ENCODE measurements at places on chromosomes 7 and 10.

- DNase-seq: no peak
These were observed 308.5 kb downstream of the REEP3 start for GRCh38 chr10:63829573-63830149.

GRCh38 chr7:28778786-28779185, 179.3 kb downstream of the TRIL start:
- DNase-seq: no peak

- no peak for DNase-seq
These were observed 781.0 kb upstream of the LRRN3 start for GRCh38 chr7:110309941-110310340.

GRCh38 chr7:127066974-127067373, 185.8 kb downstream of the GRM8 start:
- DNase-seq: no peak

GRCh38 chr10:90592638-90593302, 265.1 kb downstream of the HTR7 start:
- no peak for DNase-seq

DNA sequence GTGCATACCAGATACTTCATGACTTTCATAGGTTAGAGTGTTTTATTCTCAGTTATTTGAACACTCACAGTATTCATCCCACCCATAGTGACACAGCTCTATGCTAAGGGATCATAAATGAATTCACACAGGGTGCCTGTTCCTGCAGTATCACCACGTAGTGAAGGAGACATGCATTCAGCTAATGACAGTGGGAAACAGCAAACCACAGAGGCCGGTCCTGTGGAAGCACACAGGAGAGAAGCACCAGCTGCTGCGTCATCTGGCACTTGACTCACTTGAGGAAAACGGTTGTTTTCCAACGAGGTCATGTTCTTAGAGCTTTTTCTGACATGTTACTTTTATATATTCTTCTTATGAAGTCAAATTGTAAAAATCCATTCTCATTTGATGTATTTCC, 73.0 kb downstream of the UBE3C start:
- no peak for DNase-seq

GRCh38 chr10:132667342-132668047, 118.5 kb downstream of the NKX6-2 start:
- no peak for DNase-seq

- DNase-seq: no peak
These were observed 71.3 kb downstream of the DENND11 start for GRCh38 chr7:141630621-141631020.

DNA sequence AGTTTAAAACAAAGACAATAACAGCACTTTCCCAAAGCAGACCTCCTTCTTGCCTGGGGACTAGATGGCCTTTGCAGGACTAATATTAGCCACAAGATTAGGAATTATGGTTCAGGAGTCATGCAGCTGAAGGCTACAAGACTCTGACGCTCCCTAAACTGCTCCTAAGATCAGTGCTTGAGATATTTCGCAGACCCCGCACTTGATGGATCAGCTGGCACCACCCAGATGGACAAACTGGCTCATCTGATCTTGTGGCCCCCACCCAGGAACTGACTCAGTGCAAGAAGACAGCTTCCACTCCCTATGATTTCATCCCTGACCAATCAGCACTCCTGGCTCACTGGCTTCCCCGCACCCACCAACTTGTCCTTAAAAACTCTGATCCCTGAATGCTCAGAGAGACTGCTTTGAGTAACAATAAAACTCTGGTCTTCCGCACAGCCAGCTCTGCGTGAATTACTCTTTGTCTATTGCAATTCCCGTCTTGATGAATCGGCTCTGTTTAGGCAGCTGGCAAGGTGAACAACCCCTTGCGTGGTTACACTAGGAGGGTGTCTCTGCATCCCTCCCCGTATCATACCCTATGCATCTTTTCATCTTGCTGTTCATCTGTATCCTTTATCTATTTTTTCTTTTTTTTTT, 26.9 kb upstream of the NRBF2 start:
- DNase-seq: no peak

DNA sequence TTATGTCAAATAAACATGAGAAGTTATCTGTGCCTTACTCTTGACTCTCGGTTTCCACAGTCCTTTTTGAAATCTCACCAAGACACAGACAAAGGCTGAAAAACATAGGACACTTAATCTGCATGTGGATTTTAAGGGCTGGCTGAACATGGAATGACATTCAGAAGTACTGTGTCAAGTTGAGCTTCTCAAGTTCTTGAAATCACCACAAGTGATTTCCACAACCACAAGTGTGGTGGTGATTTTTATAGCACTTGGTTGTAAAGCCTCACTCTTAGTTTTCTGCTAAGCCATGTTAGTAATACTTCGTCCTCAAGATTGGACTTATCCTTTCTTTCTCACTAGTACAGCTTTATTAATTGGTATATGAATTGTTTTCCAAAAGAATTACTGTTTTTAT, 29.6 kb downstream of the FOXP2 start:
- no peak for DNase-seq

DNA sequence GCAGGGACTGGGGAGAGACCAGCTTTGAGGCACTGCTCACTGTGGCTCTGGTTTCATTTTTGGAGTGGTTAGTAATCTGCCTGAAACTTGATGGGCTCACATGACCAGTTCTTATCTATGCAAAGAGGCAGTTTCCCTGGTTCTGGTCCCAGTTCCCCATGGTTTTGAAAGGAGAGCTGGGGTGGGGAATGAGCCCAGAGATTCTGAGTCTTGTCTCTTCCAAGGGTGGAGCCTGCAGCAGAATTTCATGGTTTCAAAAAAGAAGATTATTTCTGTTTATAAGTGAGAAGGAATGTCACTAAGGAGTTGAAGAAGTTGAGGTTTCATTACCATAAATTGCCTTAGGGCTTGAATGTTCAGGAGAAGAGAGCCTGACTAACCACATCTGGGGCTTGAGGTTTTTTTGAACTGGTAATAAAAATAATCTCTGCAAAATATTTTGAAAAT, 190.2 kb upstream of the HABP2 start:
- no peak for DNase-seq

DNA sequence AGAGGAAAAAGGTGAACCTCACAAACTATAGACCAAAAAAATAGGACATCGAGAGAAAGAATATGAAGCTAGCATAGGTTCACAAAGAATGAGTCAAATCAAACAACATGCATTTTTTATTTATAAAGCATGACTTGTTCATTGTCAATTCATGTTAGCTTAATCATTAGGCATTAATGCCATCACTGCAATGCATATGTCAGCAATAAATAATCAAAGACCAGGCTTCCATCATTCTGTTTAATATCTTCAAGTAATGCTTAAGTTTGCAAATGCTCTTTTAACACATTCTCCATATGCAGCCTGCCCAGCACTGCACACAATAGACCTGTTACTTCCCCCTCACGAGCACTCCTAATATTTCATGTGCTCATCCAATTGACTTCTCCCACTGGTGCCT, 8.9 kb upstream of the MAGI2 start:
- DNase-seq: no peak

DNA sequence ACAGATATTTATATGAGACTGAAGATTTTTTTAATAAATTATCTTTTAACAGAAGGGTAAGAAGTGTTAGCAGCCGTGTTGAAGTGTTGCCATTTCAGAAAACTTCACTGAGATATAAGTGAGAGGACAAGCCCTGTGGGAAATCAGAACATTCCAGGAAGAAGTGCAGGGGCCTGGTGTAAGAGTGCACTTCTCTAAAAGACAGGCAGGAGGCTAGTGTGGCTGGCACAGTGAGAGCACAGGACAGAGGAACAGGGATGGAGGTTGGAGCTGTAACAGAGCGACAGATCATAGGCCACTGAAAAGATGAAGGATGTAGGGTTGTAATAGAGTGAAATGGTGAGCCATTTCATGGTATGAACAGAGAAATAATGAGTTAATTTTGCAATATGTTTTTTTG, 608.9 kb downstream of the SORCS1 start:
- DNase-seq: no peak

GRCh38 chr10:5813091-5813340, 218 bp downstream of the GDI2 start:
- no peak for DNase-seq

DNA sequence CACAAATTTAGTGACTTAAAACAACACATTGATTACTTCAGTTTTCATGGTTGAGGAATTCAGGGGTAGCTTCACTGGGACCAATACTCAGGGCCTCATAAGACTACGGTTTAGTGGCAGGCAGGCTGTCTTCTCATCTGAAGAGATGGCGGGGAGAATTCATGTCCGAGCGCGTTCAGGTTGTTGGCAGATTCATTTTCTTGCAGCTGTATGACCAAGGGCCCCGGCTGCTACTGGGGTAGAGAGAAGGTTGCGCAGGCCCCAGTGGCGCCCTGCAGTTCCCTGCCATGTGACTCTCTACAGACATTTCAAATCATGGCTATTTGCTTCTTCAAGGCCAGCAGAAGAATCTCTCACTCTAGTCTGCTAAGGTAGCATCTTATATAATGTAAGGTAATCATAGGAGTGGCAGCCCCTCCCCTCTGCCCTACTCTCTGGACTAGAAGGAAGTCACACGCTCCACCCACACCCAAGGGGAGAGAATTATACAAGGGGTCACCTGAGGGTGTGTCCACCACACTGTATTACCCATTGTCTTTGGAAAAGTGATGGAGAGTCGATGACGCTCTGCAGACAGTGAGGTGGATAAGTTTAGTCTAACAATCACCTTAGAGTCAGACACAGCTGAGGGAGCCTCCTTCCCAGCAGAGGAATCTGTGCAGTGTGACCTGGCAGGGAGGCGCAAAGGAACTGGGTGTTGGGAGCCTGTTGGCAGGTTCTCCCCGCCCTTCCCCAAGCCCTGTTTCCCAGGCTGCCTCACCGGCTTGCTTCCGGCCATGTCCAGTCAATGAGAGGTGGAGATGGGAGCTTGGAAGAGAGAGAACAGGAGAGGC, 35.7 kb upstream of the PLEKHA1 start:
- DNase-seq: no peak

- no peak for DNase-seq
These were observed 609 bp downstream of the DOCK4 start for GRCh38 chr7:112205343-112206237.

DNA sequence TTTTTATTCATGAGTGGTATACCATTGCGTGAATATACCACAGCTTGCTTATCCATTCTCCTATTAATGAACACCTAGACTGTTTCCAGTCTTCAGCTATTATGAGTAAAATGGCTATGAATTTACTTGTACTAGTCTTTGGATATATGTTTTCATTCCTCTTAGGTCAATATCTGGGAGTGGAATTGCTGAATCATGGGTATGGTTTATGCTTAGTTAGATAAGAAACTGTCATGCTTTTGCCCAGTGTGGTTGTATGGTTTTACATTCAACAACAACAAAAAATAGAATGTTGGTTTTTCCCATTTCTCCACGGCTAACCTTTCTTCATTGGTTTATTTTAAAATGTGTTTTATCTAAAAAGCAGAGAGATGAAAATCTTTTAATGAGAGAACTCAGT, 308.3 kb downstream of the PHF14 start:
- no peak for DNase-seq

DNA sequence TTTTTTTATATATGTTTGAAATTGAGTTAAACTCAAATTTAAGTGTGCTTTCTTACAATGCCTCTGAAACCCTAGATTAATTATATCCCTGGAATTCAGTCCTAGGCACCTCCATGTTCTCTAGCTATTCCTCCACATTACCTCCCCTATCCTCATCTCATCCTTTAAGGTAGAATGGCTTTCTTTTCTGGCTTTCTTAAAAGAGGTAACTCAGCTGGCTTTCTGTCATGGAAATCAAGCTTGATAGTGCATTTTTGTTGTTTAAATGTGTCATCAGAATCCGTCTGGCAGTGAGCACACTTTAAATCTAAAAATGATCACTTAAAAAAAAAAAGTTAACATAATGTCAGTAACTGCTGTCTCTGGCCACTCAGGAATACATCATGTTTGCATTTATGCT, 42.2 kb downstream of the AHR start:
- DNase-seq: no peak

DNA sequence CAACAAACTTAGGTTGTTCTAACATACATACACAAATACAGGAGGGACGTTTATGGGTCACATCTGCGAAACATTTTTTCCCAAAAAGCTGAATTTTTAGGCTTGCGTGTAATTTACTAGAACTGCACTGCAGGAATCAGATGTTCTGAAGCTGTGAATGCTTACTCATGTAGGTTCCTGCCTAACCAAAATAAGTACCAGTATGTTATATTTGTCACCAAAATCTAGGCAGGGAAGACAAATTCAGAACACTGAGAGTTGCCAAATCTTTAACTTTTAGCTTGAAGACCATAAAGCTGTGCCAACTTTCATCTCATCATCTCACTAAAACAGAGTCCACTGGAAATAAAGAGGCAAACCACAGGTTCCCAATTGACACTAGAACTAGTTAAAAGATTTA, 5.7 kb downstream of the UBE2H start:
- no peak for DNase-seq

- DNase-seq: no peak
These were observed 724 bp downstream of the CAPZA2 start for GRCh38 chr7:116862951-116863670.

- DNase-seq: no peak
These were observed 18.9 kb upstream of the NRBF2 start for GRCh38 chr10:63114031-63114814.

- no peak for DNase-seq
These were observed 2.9 kb downstream of the PITRM1 start for GRCh38 chr10:3169673-3170072.

GRCh38 chr10:111873621-111874135, 309.9 kb downstream of the GPAM start:
- no peak for DNase-seq

DNA sequence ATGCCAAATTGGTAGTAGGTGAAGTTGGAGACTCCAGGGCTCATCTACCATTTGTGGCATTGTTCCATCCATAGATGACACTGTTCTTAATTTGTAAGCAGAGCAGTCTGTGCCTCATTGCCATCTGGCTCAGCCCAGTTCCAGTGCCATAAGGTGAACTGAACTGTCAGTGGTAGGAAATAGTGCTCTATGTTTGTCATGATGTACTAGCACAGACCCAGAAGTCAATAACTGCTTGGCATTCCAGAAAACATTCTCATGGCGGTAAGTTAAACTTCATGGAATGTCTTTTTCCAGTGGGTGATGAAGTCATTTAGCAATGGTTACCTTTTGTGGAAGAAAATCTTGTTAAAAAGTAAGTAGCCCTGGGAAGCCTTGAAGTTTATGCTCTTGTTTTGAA, 302.7 kb downstream of the SUGCT start:
- no peak for DNase-seq

GRCh38 chr10:116752563-116752962, 10.2 kb upstream of the HSPA12A start:
- no peak for DNase-seq

GRCh38 chr10:77763453-77764430, 126.1 kb upstream of the KCNMA1 start:
- no peak for DNase-seq

DNA sequence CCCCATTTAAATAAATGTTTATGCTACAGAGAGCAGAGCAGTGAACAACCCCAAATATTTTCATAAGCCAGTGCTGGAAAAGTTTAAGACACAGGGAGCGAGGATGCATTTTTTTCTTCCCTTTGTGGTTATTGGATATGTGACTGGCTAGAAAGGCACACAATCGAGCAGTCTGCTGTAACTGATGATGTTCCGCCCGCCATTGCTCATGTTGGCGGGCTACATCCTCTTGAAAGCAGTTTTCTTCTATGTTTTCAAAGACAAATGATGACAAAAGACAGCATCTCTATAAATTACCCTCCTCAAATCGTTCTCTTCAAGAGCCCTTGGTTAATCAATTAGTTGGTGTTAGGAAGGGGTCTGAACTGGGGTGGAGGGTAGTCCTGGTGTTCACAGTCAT, 269.8 kb downstream of the SKAP2 start:
- DNase-seq: no peak
